ENCODE measurements at places on chromosomes 2 and 18. TPM values are rescaled to one million over a fixed set of nuclear protein-coding genes. Genes with fewer than 3 reads are reported as not detected.

GRCh38 chr2:195148004-195148403 lies 509.0 kb upstream of the SLC39A10 start:
- no peaks in the 10 kb centered on the region for H3K4me1 ChIP-seq
- H3K27me3 ChIP-seq = no peaks in the 10 kb centered on the region
- H3K4me3 ChIP-seq = no peak overlapping the region
- H3K36me3 ChIP-seq = no peaks in the 10 kb centered on the region
- DNase-seq = no peak
- H3K27ac ChIP-seq = no peak overlapping the region

DNA sequence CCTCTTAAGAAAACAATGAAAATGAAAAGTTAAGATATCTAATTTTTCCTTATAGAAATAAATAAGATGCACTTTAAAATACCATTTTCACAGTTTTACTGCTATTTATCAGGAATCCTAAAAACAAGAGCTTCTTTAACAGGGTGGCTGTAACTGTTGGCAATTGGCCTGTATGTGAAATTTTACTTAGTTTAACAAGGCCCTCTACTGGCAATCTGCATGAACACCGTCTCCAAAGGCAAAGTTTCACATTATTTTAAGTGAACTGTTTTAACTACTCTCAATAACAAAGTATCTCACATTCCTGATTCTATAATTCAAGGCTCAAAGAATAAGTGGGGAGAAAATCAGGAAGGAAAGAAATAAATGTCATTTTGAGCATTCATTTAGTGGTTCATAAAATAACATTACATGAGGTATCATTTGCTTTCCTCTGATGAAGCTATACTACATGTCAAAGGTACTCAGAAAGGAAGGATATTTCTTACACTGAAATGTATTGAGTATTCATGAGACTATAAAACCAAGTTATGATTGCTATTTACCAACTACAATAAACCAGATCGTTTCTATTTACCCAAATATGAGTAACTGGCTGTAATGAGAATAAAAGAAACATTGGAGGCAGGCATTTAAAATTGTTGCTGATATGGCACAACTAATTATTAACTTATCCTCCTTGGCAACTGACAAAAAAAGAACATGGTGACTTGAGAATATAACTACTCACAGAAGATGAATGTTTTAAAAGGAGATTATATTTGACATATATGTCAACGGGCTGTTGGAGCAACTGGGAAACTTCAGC lies 7.0 kb downstream of the NCKAP5 start:
- H3K4me1 ChIP-seq = no peaks in the 10 kb centered on the region
- no peak overlapping the region for H3K4me3 ChIP-seq
- H3K36me3 ChIP-seq = no peaks in the 10 kb centered on the region
- no peak for DNase-seq
- no peaks in the 10 kb centered on the region for H3K27me3 ChIP-seq

- no peak overlapping the region for H3K4me3 ChIP-seq
- no peak overlapping the region for H3K27ac ChIP-seq
- no peaks in the 10 kb centered on the region for H3K36me3 ChIP-seq
- no peaks in the 10 kb centered on the region for H3K4me1 ChIP-seq
- DNase-seq = no peak
Observed at GRCh38 chr2:72840066-72840465, 14.2 kb upstream of the EXOC6B start.

DNA sequence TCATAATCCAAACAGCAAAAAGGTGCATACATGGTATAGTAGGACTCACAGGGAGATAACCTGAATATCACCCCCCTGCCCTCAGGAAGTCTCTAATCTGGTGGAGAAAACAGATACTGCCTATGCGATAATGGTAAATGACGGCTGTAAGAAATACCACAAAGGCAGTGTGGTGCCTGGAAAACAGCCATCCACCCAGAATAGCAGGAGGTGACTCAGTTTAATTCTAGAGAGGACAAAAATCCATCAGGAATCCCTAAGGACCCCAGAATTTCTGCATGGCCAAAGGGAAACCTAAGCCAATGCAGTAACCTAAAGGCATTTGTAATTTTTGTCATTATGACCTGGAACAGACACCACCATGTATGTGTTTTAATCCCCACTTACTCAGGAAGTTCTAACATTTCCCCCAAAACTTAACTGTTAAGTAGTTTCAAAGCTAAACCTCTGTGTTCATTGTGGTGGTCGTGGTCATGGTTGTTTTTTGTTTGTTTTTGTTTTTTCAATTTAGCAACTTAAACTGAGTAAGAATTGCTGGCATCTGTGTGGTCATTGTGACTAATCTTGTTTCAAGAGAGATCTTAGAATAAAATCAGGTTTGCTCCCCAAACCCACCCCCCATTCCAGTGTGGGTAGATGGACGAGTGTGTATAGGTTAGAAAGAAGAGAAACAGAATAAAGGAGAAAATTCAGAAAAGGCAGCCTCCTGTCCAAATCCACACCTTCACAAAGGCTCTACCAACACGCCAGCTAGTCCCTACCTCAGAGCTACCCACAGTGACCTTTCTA lies 121.5 kb upstream of the CDCA7 start:
- H3K4me3 ChIP-seq = no peak overlapping the region
- no peaks in the 10 kb centered on the region for H3K4me1 ChIP-seq
- no peaks in the 10 kb centered on the region for H3K27me3 ChIP-seq
- H3K27ac ChIP-seq = no peak overlapping the region

DNA sequence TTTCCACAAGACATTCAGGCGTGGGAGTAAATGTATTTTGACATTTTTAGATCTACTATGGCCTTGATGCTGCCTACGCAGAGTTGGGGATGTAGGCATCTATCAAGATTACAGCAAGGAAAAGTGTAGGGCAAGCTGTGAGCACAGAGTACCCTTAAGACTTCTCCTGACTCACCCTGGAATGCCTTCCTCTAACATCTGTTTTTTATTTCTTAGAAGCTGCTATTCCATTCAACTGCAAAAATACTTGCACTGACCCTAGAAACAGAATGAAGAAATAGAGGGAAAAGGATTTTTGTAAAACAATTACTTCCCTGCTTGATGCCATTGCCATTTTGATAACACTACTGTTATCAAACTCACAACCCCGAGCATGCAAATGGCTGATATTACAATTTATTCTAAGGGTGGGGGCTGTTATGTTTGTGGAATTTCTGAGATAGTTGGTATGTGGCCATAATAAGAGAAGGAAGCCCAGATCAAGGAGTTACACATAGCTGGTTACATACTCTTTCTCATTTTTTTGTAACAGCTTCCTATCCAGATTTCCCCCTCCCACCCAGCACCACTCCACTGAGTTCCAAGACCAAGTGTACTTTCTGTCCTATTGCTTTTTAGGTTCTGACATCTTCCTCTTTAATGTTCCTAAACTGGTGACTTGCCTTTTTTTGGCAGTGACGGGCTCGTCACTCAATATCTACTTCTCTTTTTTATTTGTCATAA lies 6.0 kb upstream of the ROCK1 start:
- H3K27me3 ChIP-seq = no peaks in the 10 kb centered on the region
- H3K36me3 ChIP-seq = no peaks in the 10 kb centered on the region
- H3K4me1 ChIP-seq = peaks cover 38% of the 10 kb centered on the region
- no peak for DNase-seq
- H3K4me3 ChIP-seq = no peak overlapping the region

- H3K27ac ChIP-seq = peak overlapping the region; percentile 63
- H3K4me1 ChIP-seq = no peaks in the 10 kb centered on the region
- H3K36me3 ChIP-seq = no peaks in the 10 kb centered on the region
Observed at GRCh38 chr18:62281684-62282083, 43.4 kb upstream of the TNFRSF11A start.

DNA sequence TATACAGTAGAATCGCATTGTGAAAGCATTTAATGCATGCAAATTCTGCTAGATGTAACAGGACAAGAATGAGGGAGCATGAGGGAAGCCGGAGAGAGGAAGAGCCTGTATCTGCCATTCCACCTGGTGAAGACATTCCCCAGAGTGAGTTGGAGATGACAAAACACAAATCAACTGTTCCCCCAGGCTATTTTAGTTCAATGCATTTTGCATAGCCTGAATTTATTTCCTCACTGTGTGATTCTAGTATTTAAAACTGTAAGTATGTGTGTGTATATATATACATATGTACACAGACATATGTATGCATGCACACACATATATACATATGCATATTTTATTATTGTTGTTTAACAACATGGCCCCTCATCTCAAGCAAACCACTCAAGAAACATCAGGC lies 54.7 kb downstream of the CCDC68 start:
- H3K36me3 ChIP-seq = no peaks in the 10 kb centered on the region
- H3K27me3 ChIP-seq = no peaks in the 10 kb centered on the region
- H3K27ac ChIP-seq = no peak overlapping the region
- no peak for DNase-seq
- H3K4me3 ChIP-seq = no peak overlapping the region

Gene CDH2
- 7.5 TPM for total RNA-seq

Gene ELOA2
- total RNA-seq = not detected
